Stimulated activated CD8-positive, alpha-beta memory T cell treated with anti-CD3 and anti-CD28 coated beads, Interleukin-4, amount 100 ng/mL, for 1 hour (primary cell): ENCODE measurements at places on chromosomes 6 and 20.

DNA sequence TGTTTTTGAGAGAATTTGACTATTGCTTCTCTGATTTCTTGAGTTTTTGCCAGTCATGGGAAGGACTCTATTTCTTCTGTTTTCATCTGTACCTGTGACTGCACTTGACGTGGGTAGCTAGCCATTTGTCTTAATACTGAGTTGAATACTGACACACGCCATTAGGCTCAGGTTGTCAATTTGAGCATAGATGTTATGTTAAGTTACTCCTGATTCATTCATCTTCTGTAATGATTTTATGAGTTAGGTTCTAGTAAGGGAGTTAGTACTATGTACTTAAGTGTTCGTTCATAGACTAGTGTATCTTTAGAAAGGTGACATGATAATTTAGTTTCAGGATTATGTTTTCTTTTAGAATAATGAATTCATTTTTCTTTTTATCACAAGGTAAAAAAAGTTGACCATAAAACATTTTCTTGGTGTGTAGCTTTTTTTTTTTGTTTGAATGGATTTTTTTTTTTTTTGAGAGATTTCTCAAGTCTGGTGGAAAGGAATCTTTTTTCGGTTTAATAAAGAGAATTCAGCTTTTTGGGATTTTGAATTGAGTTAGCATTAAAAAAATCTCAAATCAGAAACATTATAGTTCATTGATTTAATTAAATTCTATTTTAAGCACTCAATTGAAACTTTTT lies 1.7 kb downstream of the AFDN start:
- no peak for DNase-seq

DNA sequence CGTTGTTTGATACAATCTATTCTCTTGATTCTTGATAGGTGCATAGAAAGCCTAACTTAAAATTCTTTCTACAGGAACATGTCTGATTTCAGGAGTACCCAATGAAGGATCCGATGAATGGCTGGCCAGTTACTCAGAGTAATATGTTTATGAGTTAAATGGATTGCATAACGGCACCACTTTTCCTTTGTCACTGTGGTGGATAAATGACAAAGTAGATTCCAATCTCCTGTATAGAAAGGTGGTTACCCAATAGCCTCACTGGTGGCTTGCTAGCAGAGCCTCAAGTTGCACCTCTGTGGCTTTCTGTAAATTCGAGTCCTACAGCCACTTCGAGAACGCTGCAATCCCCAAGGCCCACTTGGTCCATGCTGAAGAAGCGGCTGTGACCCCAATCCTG lies 28.4 kb downstream of the LHFPL5 start:
- no peak for DNase-seq

DNA sequence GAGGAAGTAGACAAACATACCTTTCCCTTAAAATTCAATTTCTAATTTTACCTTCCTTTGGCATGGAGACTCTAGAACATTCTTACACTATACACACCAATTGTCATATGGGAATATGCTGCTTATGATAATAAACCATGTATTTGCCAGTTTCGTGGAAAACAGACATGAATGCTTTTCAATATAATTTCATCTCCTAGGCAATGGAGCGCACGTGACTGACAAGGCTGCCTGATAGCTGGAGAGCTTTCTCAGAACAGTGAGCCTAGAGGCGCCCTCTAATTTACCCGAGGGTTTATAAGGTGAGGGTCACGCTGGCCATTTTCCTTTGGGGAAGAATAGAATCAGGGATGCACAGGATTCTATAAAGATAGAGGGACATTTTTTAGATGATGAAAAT lies 56.5 kb downstream of the PRR18 start:
- no peak for DNase-seq

- no peak for DNase-seq
Observed at GRCh38 chr6:105363100-105363754, 39.7 kb downstream of the PREP start.

- DNase-seq: no peak
Observed at GRCh38 chr6:83884523-83884922, 25.0 kb downstream of the CYB5R4 start.

DNA sequence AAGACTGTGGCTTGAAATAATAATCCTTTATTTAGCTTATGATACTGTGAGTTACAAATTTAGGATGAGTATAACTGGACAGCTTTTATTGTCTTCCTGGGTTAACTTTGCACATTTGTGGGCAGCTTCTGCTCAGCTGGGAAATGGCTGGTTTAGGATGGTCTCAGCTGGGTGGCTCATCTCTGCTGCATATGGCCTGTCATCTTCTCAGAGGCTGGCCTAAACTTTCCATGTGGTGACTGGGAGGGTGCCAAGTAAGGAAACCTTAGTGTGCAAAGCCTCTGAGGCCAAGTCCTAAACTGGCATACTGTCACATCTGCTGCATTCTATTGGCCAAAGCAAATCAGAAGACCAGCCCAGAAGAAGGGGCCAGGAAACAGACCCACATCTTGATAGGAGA lies 40.2 kb downstream of the BTBD3 start:
- DNase-seq: no peak

- DNase-seq: no peak
Observed at GRCh38 chr6:94548201-94548600, 1029.1 kb upstream of the MANEA start.

DNA sequence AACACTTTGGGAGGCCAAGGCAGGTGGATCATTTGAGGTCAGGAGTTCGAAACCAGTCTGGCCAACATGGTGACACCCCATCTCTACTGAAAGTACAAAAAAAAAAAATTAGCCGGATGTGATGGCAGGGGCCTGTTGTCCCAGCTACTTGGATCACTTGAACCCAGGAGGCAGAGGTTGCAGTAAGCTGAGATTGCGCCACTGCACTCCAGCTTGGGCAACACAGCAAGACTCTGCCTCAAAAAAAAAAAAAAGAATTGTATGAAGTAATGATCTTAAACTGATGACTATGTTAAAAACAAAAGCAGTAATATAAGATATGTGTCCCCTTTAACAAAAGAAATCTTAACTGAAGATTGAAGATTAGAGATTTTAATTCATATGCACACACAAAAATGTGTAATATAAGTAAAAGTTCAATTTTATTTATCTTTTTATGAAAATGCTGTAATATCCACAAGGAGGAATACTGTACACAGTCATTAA lies 29.0 kb upstream of the RUNX2 start:
- no peak for DNase-seq

DNA sequence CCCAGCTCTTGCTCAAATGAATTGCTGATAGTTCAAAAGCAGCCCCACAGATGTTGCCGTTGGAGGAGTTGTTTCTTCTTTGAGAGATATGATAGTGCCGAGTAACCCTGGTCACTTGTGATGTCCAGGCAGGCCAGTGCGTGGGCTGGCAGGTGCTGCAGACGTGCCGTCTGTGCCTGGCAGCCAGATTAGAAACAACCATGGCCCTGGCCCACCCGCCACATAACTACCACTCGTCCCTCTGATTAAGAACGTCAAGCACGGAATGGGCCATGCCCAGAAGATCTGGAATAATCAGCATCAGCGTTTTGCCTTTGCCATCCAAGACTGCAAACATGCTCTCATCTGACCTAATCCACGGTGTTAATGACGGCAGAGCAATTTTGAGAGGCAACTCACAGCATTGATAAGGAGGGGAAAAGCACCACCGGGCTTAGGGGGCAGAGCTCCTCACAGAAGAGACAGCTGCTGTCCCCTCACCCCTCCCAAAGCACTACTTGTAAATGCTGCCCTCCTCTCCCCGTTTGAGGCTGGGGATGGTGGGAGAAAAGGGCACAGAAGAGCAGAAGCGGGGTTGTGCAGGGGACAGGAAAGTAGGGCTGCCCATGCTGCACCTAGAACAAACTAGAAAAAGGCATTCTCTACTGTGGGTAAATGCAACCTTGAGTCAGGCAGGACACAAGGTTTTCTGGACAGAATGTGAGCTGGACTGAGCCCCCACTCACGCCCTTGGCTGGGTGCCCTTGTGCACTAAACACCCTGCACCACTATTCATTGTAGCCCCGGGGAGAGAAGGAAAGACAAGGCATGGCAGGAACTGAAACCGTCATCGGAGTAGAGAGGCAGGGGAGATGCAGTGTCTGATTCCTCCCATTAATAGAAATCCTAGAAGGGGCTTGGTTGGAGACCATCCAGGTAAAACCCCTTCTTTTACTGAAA lies 5.3 kb upstream of the CPNE5 start:
- DNase-seq: no peak

DNA sequence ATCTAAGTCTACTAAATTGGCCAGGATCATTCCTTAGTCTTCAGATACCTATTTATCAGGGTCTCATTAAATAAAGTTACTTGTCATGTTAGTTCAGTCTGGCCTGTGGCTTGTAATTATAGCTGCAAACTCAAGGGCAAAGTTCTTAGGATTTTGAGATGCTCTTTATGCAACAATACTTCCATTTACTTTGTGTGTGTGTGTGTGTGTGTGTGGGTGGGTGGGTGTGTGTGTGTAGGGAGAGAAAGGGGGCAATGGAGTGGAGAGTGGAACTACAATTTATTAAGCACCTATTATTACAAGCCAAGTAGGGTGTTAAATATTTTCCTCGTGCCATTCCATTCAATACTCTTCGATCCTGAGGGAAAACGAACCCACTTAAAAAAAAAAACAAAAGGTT lies 17.7 kb upstream of the TBC1D20 start:
- no peak for DNase-seq

GRCh38 chr20:32564440-32564839 lies 20.7 kb downstream of the NOL4L start:
- no peak for DNase-seq

DNA sequence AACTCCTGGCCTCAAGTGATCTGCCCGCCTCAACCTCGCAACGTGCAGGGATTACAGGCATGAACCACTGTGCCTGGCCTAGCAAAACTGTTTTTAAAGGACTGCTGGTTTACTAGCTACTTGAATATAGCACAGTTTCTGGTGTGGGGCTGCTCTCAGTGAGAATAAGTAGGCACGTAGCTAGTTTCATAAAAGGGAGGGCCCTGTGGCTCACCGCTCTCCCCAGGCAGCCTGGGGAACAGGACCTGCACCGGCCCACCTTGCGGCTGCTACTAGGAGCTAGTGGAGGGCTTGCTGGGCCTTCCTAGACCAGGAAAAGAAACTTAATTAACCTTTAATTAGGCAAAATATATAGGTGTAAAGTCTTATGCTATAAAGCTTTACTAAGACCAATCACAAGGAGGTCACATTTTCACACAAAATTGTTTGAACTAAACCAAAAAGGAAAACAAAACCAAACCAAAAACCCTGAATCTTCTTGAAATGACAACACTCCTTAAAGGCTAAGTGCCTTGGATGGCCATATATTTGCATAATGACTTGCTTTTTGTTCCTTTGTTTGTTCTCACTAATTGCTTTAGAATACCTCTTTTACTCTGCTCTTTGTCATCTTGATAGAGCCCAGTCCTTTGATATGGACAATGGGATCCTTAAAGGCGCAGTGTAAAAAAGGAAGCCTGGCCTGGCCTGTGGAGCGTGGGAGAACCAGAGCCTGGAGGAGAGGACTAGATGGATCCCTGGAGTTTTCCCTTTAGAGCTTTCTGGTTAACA lies 69.5 kb upstream of the SAMD5 start:
- no peak for DNase-seq

DNA sequence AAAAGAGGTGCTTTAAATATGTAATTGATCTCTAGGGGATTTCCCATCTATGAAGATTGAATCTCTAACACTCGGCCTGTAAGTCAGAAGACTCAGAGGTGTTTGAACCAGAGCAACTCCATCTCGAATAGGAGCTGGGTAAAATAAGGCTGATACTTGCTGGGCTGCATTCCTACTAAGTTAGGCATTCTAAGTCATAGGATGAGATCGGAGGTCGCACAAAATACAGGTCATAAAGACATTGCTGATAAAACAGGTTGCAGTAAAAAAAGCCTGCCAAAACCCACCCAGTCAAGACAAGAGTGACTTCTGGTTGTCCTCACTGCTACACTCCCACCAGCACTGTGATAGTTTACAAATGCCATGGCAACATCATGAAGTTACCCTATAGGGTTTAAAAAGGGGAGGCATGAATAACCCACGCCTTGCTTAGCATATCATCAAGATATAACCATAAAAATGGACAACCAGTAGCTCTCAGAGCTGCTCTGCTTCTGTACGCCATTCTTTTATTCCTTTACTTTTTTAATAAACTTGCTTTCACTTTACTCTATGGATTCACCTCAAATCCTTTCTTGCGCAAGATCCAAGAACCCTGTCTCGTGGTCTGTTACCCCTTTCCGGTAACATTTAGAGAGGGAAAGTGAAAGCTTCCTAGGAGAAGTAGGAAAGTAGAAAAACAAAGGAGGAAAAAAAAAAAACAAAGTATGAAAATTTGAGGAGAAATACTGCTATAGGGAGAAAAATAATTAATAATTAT lies 129.7 kb upstream of the PHACTR1 start:
- DNase-seq: no peak

- DNase-seq: no peak
Observed at GRCh38 chr6:13404892-13405254, 76.5 kb upstream of the TBC1D7 start.

DNA sequence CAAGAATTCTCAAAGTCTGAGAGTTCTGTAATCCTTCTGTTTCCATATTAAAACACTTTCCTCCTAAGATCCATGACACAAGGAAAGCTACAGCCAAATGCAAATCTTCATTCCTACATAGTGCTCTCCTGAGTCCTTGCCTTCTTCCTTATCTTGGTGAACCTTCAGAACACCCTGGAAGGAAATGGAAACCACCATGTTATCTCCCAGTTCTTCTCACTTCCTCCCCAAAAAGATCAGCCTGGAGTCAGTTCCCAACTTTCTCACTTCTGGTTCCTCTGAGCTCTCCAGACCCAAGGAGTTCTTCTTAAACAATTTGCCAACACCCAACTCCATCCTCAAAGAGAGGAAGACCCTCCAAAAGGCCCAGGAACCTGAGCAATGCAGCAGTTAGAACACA lies 193.3 kb upstream of the CCN2 start:
- no peak for DNase-seq

GRCh38 chr20:41418739-41419293 lies 52.2 kb upstream of the EMILIN3 start:
- DNase-seq: no peak

DNA sequence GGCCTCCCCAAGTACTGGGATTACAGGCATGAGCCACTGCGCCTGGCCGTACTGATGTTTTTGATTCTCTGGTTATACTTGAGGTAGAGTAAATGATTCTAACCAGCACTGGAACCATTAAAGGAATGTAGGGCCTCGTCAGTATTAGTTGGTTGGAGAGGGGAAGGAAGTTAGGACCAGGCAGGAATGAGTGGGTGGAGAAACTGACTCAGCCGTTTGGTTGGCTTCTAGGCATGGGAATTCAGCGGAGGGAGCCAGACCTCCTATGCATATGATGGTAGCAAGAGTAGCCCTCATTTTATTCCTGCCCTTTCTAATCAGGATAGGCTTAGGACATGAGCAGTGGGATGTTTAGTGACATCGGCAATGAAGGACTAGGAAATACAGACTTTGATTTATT lies 19.0 kb upstream of the SERINC3 start:
- no peak for DNase-seq
